ENCODE measurements at places on chromosomes 2 and 18.

- no peak for DNase-seq
Observed at GRCh38 chr2:197500503-197501131, 438 bp downstream of the HSPE1 start.

GRCh38 chr2:225010804-225011203 lies 31.5 kb downstream of the DOCK10 start:
- DNase-seq: no peak

GRCh38 chr2:128361376-128362131 lies 42.9 kb upstream of the HS6ST1 start:
- DNase-seq: no peak

DNA sequence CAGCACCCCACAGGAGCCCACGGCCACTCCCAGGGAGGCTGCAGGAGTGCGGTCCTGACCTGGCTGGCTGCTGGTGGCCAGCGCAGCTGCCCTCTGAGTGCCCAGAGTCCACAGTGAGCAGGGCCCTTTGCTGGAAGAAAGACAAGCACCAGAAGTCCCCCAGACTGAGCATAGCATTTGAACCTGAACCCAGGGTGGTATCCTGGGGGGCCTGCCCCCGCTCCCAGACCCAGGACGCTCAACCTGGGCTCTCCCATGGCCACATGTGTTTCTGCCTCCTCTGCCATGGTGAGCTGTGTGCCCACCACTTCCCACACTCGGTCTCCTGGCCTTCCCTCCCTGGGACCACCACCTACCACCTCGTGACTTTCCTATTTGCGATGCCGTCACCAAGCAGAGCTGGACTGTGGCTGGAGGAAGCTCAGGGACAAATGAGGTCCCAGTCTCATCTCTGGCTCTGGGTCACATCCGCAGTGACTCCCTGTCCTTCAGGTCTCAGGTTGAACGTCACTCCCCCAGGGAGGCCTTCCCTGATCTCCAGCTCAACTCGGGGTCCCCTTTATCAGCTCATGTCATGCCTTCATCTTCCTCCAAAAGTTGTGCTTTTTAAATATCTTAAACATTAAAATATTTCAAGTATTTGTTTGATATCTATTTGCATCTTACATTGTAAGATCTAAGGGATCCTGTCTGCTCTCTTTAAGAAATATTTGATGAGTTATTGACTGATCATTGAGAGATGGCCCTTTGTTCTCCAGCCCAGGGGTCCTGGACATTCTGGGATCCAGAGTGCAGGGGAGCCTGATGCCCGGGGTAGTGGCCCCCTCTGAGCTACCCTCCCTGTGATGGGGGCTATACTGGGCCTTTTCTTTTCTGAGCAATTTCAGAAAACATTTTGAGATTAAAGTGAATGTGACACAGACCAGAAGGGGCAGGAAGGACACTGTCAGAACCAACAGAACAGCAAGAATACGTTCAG lies 16.4 kb upstream of the GPR55 start:
- DNase-seq: no peak

GRCh38 chr2:117726747-117727146 lies 87.7 kb upstream of the DDX18 start:
- DNase-seq: no peak

- no peak for DNase-seq
Observed at GRCh38 chr2:53511549-53511948, 256.1 kb upstream of the CHAC2 start.
